NCI-H2029 treated with DMSO at 0.1 percent for 48 hours (cell line): ENCODE measurements at places on chromosomes 5 and 9.

GRCh38 chr9:89172398-89172797, 6.2 kb downstream of the SHC3 start:
- DNase-seq = no peak

- no peak for DNase-seq
Measured at GRCh38 chr9:8978334-8978733, 1178.8 kb upstream of the DMAC1 start.

- DNase-seq = no peak
Measured at GRCh38 chr9:27601396-27601795, 28.1 kb upstream of the C9orf72 start.

DNA sequence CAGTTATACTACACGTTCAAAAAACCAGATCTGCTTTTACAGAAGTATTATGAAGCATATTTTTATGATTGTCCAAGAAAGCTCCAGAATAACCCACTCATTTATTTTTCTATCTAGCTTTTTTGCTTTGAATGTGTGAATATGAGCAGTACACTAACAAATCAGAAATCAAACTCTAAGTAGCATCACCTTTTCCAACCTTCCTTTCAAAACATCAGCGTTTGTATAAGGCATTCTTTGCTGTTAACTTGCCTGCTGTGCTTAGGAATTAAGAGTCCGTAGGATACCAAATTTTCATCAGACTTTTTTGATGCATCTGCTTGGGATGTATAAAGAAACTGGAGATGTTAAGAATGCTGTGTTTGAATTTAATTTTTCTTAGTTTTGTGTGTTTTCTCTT, 3.8 kb downstream of the TLE4 start:
- no peak for DNase-seq

- no peak for DNase-seq
Measured at GRCh38 chr5:174732036-174733020, 7.9 kb downstream of the MSX2 start.

DNA sequence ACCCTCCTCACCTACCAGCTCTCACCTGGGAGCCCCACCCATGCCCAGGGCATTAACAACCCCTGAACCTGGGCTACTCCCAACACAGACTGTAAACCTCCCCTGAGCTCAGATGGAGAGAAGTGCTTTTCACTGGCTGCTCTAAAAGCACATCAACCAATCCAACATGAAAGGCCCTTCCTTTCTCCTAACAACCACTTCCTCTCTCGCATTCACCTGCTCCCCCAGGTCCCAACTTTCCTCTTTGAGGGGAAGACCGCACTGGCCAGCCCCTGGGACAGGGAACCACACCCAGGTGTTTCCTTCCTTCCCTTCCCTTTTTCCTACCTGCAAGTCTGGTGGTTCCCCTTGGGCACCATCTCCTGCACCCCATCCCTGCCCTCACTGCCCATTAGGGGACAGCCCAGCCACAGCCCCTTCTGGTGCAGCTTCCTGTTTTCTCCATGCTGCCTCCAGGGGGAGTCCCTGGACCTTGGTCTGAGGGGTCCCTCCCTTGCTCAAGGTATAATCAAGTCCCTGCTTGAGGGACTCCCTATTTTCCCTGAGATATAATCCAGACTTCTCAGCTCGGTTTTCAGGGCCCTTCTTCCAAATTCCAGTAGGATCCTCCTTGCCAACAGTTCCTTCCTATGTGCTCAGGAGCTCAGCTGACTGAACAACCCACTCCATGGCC, 30.5 kb upstream of the DAB2IP start:
- no peak for DNase-seq

GRCh38 chr5:80937584-80938356, 22.4 kb upstream of the RASGRF2 start:
- no peak for DNase-seq

DNA sequence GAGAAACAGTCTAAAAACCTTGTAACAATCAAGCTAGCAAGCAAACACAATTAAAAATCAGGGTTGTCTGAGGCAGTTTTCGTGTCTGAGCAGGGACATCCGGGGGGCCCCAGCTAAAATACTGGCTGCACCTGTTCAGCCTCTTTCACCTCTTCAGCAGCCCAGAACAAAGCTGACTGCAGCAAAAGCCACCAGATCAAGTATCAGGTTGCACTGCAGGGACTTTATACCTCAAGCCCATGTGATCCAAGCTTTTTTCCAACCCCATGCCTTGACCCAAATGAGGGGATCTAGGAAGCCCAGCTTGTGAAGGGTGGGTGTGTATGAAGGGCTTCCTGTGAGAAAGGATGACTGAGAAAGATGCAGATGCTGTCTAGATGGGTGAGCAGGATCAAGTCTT, 133.4 kb downstream of the SEMA6A start:
- peak; percentile 32 for DNase-seq

- no peak for DNase-seq
Measured at GRCh38 chr9:694403-695154, 146.9 kb upstream of the DMRT1 start.

DNA sequence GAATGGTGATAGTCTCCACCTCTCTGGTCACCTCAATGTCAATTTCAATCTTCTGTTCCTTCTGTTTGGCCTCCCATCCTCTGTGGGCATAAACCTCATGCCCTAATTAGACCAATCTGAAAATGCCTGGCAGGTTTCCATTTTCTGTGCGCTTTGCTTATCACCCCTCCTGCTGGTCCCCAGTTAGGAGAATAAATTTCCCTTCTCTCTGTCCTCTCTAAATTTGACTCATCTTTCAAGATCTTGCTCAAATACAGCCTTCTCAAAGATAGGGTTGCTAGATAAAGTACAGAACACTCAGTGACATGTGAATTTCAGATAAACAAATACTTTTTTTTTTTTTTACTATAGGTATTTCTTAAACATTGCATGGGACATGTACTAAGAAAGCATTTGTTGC, 69.4 kb upstream of the CD180 start:
- no peak for DNase-seq
